ENCODE measurements at places on chromosomes 4 and X.

DNA sequence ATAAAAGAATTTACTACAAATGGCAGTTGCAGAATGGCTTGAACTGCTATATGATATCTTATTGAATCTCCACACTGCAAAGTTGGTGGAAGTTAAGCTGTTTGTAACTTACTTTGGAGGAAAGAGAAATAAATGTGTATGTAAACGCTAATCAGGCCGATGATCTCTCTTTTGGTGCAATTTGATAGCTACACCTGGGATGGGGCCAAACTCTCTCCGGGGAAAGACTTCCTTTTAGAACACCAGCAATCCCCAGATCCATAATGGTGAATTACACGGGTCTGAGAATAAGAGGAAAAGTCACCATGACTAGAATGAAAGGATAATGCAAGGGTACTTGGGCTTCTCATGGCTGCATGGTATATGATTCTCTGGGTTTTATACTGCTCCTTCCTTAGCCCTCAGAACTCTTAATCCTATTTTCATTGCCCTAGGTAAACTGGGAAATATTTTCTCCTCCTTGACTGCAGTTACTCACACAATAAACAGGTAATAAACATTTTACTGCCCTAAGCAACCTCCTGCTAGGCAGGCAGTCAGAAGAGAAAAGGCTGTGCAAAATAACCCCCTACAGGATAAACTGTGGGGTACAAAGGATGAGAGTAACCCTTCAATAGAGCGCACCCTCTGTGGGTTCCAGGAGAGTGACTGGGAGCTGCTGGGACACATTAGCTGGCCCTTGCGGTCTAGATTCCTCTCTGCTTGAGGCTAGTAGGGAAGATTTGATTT, 109.3 kb downstream of the MGST2 start:
- DNase-seq: no peak

GRCh38 chrX:150293311-150294013, 69.7 kb upstream of the MAMLD1 start:
- DNase-seq: no peak

- no peak for DNase-seq
Measured at GRCh38 chr4:126895988-126896570, 736.7 kb upstream of the INTU start.

- DNase-seq: no peak
Measured at GRCh38 chr4:85603437-85604336, 128.7 kb downstream of the ARHGAP24 start.

Measured in activated CD4-positive, alpha-beta T cell treated with anti-CD3 and anti-CD28 coated beads for 48 hours (primary cell).